H4 (cell line): ENCODE measurements at places on chromosomes 6 and 20. TPM values are rescaled to one million over a fixed set of nuclear protein-coding genes. Genes with fewer than 3 reads are reported as not detected.

The FAM83C gene
- not detected in 2 replicates for total RNA-seq

The TGM3 gene
- total RNA-seq, result not detected in 2 replicates

The JPH2 gene
- total RNA-seq, result 0.15 TPM in 1 of 2 replicates, not detected in the other

The LAMA4 gene
- 16.4 and 18.4 TPM in 2 replicates for total RNA-seq

DNA sequence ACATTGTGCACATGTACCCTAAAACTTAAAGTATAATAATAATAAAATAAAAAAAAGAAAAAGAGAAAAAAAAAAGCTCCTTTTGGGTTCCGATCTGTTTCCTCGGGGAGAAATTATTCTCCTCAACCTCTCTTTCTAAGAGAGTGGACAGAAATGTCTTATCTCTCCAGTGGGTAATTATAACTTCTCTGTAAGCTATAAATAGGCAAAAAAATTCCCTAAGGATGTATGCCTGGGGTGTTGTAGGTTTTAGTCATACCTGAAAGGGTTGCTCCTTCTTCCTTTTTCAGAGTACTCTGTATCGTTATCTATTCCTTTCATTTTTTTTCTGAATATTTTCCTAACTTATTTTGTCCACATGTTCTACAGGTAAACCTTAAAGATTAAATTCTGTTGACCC lies 169.7 kb upstream of the PTPRK start:
- DNase-seq, result no peak

DNA sequence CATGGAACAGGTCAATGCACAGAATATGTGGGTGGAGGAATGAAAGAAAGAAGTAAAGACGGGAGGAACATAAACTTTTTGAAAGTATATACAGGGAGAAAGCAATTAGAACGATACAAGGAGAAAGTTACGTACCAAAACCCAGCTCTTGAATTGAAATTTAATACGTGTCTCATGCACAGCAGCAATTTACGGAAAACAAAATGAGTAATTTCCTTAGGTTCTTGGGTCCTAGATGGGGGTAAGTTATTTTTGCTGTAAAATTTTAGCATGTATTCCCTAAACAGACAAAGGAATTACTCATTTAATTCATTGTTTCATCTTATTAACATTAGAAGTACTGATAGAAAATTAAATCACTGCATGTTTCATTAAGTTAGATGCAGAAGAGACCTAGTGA lies 75.8 kb downstream of the PDE10A start:
- DNase-seq, result no peak

GRCh38 chr6:89970609-89971337 lies 76.5 kb downstream of the GJA10 start:
- peak; percentile 48 for DNase-seq

DNA sequence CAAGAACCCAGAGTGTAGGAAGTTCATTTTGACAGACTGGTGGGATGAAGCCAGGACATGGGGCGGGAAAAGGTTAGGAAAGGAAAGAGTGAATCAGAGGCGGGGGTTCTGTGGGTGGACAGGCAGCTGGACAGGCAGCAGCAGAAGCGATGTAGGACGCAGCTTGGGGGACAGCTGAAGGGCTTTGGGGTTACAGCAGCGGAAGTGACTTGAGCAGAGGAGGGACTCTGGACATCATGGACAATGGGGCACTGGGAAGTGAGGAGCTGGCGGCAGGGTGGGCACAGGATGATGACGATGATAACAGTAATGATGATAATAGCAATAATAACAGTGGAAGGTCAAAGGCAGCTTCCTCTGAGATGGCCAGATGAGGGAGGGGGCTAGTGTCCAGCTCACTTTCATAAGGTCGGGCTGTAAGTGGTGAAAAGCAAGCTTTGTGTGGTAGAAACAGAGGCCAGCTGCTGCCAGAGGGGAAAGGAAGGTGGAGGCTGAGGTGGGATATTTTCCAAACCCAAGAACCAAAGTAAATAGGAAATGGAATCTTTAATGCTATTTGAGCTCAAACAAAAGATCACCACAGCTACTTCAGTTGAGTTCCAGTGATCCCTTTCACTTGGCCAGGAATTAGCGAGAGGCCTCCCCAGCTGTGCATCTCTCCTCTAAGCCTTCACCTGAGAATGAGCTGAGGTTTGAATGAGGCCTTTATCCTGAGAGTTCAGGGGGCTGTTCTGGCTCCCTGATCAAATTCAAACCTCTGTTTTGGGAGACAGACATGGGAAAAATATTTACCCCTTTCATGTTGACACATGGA lies 433.5 kb downstream of the DHX35 start:
- no peak for DNase-seq

DNA sequence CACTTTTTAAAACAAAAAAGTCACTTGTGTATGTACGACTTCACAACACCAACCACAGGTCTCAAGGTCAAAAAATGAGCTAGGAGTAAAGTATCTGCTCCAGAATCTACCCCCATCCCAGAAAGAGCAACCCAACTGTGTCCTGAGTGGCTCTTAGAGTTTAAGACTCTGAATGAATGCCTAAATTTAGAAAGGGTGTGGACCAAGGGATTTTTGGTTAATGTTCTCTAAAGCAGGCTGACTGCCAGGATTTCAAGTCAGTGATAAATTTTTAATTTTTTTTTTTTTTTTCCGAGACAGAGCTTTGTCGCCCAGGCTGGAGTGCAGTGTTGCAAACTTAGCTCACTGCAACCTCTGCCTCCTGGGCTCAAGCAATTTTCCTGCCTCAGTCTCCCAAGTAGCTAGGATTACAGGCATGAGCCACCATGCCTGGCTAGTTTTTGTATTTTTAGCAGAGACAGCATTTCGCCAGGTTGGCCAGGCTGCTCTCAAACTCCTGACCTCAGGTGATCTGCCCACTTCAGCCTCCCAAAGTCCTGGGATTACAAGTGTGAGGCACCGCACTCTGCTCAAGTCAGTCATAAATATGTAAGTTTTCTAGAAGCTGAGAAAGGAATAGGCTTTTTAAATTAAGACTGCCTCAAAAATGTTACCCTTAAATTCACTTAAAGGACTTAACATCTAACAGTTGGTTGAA lies 20.2 kb downstream of the STAU1 start:
- no peak for DNase-seq

GRCh38 chr6:71457929-71458328 lies 169.3 kb downstream of the OGFRL1 start:
- no peak for DNase-seq

DNA sequence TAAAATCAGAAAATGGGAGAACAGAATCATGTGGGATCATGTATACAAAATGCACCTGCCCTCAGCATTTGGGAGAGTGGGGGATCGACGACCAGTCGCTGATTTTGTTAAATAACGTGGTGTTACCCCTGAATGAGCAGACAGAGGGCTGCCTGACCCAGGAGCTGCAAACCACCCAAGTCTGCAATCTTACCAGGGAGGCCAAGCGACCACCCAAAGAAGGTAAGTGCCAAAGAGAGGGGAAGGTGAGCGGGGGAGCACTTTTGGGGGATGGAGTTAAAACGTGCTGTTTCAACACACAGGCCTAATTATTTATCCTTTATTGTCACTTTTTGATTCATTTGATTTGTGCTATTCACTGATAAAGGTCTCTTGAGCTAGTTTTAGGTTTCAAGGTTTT lies 4.1 kb downstream of the ADGRB3 start:
- DNase-seq, result no peak

GRCh38 chr6:7132398-7133035 lies 24.8 kb downstream of the RREB1 start:
- DNase-seq, result no peak

DNA sequence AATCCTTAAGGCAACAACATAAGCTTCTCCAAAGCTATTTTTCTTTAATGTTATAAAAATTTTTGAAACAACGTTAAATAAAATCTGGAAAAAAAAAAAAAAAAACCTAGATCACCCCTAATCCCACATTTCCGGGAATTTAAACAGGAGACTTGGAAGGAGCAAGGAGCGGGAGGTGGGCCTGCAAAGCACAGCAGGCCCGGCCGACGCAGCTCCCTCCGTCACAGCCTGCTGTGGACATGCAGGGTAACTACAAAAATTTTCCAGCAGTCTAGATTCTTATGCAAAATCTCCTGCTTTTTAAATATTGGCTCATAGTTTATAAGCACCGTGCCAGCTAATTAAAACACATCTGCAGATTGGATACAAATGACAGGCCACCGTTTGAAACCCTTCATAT lies 23.5 kb downstream of the FOXF2 start:
- no peak for DNase-seq
